Activated naive CD8-positive, alpha-beta T cell treated with anti-CD3 and anti-CD28 coated beads for 36 hours (primary cell): ENCODE measurements at places on chromosomes 2 and 18. TPM values are rescaled to one million over a fixed set of nuclear protein-coding genes. Genes with fewer than 3 reads are reported as not detected.

- no peak for DNase-seq
These were observed 1.9 kb downstream of the SOS1 start for GRCh38 chr2:39118786-39119499.

- no peak for DNase-seq
These were observed 157.4 kb downstream of the SOX11 start for GRCh38 chr2:5849562-5849961.

DNA sequence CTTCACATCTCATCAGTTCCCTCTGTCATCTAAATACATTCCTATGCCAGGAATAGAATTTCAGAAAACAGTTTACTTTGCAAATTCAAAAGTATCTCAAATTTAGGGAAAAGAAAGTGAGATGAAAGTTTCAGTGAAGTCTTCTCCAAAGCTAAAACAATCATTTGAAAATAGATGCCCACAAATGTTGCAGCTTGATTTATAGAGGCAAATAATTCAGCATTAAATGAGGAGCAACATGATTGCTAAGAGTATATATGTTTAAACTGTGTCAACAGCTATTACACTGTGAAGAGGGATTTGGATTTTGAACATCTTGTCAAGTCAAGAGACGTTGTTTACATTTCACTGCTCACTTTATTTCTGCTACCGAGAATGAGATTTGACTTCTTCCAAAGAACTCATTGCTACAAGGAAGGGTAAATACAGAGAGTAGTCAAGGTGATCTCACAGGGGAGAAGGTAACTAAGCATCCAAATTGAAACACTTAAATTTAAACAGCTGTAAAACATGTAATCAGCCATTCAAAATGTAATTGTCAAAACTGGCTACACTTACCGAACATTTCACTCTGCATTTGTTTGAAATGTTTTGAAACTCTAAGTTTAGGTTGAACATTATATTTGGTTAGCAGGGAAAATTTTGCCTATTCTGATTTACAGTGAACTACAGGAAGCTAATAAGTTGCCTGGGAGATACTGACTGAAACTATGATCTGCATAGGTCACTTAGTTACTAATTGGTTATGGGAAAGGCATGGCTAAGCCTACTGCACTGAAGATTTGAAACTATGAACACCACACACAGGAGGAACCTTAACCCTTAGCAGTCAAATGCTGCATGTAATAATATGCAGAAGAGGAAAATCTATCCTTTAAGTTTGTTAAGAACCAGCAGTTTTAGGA lies 33.2 kb upstream of the GALNT3 start:
- no peak for DNase-seq

DNA sequence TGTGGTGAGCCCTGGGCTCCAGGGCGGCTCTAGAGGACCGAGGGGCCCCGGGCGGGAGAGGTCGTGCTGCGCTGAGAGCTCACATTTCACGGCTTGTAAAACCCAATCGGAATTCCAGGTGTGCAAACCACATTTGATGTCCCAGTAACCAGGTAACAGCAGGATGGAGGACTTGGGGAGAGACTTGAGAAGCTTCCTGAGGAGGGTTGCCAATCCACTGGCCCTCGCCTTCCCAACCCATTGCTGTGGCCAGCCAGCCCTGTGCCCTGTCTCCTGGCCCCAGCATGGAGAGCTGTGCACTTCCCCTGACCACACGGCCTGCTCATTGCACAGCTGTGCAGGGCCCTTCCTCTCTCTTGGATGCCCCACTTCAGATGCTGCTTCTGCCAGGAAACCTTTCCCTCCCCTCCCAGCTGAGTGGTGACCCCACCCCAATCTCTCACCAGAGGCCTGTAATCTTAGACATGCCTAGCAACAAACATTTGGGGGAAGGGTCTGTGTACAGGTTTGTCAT lies 39.6 kb downstream of the ASB1 start:
- DNase-seq: no peak

- no peak for DNase-seq
These were observed 31.6 kb downstream of the BAZ2B start for GRCh38 chr2:159584796-159585195.

DNA sequence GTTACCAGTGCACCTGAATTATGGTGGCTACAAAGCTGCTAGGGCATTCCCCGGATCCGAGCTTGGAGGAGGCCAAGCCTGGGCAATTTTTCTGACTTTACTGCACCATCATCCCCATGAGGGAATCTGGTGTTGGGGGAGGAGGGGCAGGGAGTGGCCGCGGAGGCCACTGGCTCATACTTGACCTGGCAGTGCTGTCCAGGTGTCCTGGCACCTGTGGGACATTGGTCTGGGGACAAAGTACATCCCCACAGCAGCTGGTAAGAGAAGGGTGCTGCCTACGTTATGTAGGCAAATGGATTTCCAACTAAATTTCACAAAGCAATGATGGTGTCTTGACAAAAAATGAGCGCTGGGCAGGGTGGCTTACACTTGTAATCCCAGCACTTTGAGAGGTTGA lies 48.3 kb downstream of the KLHL29 start:
- DNase-seq: no peak

DNA sequence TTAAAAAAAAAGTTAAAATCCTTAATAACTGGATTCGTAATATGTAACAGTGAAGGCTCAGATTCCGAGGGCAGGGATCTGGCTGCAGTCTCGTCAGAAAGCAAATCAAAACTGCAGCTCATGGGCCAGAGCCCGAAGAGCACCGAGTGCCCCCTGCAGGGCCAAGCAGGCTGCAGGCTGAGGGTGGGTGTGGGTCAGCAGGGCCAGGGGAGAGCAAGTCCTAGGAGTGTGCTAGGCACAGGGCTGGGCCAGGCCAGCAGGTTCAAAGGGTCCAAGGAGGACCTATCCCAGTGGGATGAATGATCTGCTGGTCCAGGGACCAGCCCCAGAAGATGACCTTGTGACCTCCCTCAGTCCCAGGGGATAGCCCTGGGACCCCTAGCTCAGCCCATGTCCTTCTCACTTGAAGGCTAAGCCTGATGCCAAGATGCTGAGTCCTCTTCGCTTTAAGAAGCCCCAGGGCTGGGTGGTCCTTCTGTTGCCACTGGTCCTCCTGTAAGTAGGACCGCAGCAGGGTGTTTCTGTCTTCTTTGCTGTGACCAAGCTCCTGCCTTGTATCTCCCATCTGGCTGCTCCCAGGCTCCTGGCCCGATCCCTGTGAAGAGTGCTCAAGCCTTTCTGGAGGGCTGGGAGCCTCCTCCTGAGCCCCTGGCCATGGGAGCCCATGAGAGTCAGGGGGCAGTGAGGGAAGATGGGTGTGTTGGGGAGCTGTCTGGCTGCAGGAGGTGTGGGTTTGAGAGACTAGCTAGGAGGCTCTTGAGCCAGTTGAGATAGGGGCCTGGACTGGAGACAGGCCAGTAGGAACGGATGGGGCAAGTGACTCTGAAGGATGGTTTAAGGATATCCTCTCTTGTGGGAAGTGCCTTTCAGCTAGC lies 150.7 kb downstream of the DYSF start:
- no peak for DNase-seq

DNA sequence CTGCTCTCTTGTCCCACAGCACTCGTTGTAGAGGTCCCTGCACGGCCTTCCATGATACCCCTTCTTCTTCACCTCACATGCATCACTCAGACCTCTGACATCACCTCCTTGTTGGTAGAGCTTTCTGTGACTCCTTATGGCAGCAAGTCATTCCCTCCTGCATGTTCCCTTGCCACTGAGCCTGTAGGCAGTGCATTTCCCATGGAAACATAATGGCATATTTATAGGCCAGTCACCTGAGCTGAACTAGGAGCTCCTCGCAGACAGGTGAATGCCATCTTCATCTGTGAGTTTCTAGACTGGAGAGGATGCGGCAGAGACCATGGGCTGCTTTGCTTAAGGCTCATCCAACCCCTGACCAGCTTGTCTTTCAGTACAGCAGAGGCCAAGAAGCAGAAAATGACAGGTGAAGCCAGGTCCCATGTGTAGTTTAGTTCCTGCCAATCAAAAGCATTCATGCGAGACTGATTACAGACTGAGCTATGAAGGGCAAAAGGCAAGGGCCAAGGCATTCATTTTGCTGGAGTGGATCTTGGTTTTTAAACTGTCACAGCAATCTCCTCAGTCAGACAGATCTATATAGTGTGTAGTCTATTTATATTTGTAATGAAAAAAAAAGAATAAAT lies 59.4 kb upstream of the NEDD4L start:
- no peak for DNase-seq

DNA sequence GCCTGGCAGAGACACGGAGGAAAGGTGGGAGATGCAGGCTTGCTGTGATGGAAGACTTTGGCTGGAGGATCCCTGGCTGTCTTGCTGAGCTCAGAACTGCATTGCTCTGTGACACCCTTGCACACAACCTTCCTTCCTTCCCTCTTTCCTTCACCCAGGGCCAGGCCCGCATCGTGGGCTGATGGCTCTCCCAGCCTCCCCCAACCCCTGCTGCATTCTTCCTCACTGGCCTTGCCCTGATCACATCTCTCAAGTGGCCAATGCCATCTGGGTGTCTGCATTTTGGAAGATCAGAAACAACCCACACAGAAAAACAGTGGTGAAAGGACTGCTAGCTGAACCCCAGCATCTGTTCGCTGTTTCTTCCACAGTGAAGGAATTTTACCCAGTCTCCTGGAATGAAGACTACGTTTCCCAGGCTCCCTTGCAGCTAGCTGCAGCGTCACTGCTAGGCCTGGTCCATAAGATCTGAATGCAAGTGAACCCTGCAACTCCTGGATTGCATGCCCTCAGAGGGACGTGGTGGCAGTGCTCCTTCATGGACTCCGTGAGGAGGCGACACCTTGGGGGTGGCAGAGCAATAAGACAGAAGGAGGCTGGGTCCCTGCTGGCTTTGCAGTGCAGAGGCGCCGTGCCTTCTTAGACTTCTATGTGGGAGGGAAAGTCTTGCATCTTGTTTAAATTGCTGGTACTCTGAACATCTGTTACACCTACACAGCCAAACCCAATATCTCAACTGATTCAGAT lies 78.9 kb upstream of the YWHAQ start:
- no peak for DNase-seq

DNA sequence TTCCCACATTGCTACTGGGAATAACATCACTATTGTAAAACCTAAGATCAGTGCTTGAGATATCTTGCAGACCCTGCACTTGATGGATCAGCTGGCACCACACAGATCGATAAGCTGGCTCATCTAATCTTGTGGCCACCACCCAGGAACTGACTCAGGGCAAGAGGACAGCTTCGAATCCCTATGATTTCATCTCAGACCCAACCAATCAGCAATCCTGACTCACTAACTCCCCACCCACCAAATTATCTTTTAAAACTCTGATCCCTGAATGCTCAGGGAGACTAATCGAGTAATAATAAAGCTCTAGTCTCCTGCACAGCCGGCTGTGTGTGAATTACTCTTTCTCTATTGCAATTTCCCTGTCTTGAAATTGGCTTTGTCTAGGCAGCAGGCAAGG lies 11.3 kb upstream of the TEX44 start:
- no peak for DNase-seq

Gene AQP12B
- total RNA-seq: not detected

Gene TCF4
- total RNA-seq: 1.3 TPM

Gene RETSAT
- total RNA-seq: 23.3 TPM

Gene ANKRD62
- not detected for total RNA-seq

Gene MAP3K2
- 43.2 TPM for total RNA-seq

Gene SLC8A1
- total RNA-seq: 0.31 TPM

Gene VSNL1
- total RNA-seq: not detected

Gene VWA3B
- not detected for total RNA-seq
